ENCODE measurements at places on chromosomes 2 and 18.

- DNase-seq: no peak
Measured at GRCh38 chr2:39017334-39017733, 103.5 kb downstream of the SOS1 start.

- peak; percentile 3 for DNase-seq
Measured at GRCh38 chr18:27075828-27076227, 109.3 kb downstream of the CHST9 start.

DNA sequence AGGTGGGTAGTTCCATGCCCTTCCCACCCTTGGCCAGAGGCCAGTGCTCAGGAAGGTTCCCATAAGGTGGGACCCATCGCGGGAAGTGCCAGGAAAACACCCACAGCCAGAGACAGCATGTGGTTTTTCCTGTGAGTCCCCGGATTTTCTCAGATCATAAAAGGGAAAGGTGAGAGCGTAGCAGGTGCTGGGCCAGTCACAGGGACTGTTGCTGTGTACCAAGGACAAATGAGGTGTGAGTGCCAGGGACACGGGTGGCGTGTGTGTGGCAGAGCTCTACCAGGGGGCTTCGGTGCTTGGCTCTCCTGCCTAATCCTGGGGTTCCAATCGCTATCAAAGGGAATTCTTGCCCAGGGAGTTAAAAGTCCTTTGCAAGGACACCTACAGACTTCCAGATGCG, 159.6 kb upstream of the SMAD2 start:
- DNase-seq: no peak

DNA sequence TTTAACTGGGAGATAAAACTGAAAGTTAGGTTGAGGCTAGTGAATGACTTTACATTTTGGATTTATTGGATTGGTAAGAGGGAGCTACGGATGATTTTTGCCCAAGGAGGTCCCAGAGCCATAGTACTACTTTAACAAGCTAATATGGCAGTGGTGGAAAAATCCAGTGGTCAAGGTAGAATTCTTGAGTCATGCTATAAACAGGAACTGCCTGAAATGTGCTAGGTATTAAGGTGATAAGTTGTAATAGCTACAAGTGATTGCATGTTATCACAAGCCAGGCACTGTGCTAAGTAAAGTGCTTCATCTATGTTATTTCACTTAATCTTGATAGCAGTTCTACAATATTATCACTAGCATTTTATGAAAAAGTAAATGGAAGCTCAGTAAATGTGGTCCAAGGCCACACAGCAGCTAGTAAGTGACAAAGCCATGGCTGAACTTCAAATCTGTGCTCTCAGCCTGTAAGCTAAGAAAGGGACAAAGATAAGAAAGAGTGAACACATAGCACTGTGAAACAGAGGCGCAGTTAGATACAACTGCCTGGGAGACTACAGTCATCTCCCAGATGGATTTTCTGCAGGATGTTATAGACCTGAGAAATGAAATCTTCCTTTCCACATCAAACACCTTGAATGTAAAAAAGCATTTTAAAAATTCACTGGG, 469.6 kb downstream of the TGIF1 start:
- DNase-seq: no peak

GRCh38 chr2:171822525-171823322, 71.3 kb downstream of the SLC25A12 start:
- DNase-seq: no peak

DNA sequence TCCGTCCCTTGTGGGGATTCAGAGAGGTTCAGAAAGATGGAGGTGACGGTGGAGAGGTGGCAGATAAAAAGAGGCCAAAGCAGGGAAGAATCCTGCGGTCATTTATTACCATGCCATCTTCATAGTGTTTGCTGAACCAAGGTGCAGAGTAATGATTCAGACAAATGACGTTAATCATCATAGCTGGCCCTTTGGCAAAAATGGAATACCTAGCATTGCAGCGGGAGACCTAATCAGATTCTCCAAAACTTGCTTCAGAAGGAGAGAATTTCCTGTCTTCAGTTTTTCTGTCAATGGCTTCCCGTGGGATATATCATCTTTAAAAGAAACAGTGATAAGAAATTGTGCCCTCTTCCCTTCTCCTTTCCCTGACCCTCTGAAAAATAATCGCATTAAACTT, 175.4 kb downstream of the PTGR3 start:
- no peak for DNase-seq

DNA sequence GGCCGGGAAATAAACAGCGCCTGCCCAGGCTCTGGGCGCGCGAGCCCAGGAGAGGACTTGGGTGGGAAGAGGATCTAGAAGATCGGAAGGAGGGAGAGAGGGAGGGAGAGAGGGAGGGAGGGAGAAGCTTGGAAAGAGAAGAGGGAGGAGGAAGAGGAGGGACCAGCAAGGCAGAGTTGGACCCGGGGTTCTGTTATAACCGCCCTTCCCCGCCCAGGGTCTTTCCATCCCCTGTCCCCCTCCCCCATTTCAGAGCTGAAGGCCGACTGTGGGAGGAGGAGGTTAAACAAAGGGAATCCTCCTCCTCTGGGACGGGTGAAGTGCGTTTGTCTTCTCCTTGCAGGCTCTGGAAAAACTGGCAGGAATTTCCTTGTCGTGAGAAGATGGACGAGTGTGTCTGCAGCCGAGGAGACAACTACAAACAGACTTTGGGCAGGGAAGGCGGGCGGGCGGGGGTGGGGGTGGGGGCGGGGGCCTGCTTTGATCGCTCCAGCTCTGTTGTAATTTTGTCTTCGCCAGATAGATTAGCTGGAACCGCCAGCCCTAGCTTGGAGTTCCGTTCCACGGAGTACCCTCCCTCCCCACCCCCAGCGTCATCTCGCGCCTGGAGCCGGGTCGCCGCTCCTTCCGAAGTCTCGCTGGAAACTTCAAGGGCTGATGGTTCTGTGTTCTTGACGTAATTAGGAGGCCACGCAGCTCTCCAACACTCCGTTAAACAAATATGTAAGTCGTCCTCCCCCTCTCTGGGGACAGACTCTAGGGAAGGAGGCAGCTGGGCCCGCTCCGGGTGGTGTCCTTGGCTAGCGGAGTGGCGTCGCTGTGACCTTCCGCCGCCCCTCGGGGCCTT, 6.4 kb upstream of the SP9 start:
- no peak for DNase-seq

- no peak for DNase-seq
Measured at GRCh38 chr2:110854355-110855081, 122.1 kb downstream of the ACOXL start.

- DNase-seq: no peak
Measured at GRCh38 chr2:108589781-108590180, 55.5 kb downstream of the LIMS1 start.

DNA sequence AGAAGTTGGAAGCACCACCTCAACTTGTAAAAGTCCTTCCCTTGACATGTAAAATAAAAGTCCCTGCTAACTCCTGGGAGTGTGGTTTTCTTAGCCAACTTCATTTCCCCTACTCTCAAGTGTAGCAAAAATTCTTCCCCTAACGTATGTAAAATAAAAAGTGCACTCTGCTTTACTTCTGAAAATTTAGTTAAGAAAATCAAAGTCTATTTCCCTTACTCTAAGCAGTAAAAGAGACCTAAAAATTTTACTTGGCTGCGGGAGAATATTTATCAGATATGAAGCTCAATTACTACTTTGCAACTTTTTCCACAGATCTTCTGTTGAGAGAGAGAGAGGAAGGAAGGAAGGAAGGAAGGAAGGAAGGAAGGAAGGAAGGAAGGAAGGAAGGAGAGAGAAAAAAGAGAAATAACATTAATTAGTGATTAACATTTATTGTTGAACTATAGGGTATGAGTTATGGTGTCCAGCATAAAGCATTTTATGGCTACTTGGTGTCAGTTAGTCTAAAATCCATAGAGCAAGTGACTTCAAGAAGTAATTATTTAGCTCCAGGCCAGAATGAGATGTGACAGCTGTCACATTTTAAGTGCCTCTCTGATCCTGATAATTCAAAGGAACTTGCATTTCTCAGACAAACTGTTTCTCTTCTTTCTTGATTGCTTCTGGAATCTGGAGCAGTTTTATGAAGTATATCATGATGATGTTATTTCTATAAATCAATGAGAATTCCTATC, 210.3 kb downstream of the TMX3 start:
- DNase-seq: no peak

DNA sequence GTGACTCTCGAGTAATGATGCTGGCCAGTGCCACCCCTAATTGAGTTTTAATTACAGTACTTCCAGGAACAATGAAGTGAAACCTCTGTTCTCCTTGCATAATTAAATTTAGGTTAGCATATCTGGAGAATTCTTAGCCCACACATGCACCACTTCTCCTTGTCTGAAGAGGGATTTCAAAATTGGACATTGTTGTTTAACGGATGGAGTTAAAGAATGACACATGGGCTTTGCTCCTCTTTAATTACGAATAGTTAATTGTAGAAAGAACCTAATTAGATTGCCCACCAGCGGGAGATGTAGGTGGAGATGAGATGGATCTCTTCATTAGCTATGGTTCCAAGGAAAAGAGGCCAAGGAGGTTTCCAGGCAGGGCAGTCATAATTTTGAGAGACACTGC, 33.1 kb upstream of the EN1 start:
- no peak for DNase-seq

DNA sequence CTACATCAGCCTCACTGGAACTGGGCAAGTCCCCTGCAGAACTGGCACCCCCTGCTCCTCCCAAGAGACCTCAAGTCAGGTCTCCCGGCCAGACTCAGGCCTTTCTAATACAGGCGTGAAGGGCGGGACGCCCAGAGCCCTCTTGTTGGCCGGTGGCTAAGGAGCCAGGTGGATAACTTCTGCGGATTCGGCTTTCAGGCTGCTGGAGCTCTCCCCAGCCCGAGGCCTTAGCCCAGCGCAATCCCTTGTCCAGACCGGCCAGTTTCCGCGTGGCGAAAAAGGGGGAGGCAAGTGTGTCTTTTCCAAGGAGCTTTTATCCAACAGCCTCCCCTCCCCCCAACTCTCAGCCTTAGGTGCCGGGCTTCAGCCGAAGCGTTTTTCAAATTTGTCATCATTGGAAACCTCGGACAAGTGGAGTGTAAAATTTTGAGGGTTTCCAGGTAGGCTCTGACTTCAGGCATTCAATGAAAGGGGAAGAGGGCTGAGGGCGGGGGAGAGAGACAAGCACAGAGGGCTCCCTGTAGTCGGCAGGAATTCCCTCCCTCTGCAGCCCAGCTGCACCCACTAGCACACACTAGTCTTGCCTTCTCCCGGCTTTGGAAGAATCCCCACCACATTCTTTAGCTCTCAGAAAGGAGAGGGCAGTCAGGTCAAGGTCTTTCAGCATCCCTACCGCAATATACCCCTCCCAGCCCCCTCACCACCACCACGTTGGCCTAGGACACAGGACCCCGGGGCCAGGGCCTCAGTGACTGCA, 9.5 kb upstream of the SATB2 start:
- DNase-seq: no peak

- no peak for DNase-seq
Measured at GRCh38 chr2:106705877-106706276, 180.1 kb downstream of the ST6GAL2 start.

- no peak for DNase-seq
Measured at GRCh38 chr2:102809291-102810189, 47.7 kb downstream of the TMEM182 start.

- no peak for DNase-seq
Measured at GRCh38 chr2:41735476-41735875, 312.3 kb upstream of the PKDCC start.

GRCh38 chr2:224158831-224159230, 119.7 kb upstream of the SERPINE2 start:
- DNase-seq: no peak

- DNase-seq: no peak
Measured at GRCh38 chr2:102366406-102367112, 11.0 kb downstream of the IL18R1 start.

- DNase-seq: no peak
Measured at GRCh38 chr2:237222601-237223041, 136.9 kb downstream of the COPS8 start.

GRCh38 chr2:118185210-118186109, 97.2 kb downstream of the INSIG2 start:
- no peak for DNase-seq

GRCh38 chr2:163664610-163665009, 71.2 kb downstream of the FIGN start:
- DNase-seq: no peak

DNA sequence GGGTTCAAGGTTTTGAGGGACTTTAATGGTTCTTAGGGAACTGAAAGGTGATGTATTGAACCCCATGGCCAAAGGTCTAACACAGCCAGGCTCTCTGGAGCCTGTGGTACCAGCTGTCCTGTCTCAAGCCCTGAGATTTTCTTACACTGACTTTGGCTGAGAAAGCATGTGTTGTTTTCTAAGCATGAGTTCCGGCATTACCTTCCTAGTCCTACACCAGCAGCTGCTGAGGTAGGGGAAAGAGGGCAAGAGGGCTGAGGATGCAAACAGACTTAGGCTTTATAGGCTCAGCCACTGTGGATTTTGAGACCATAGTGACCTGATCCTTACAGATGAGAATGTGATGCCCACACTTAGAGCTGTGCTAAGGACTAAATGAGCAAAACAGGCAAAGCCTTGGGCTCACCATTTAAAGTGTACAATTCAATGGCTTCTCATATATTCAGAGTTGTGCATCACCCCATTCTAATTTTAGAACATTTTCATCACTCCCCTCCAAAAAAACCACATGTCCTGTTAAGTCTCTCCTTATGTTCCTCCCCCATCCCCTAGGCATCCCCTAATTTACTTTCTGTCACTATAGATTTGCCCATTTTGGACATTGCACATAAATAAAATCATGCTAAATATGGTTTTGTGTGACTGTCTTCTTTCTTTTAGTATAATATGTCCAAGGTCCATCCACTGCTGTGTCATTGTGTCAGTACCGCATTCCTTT, 99.7 kb upstream of the OTOS start:
- DNase-seq: no peak

- no peak for DNase-seq
Measured at GRCh38 chr2:200593905-200594304, 8.1 kb downstream of the AOX1 start.

DNA sequence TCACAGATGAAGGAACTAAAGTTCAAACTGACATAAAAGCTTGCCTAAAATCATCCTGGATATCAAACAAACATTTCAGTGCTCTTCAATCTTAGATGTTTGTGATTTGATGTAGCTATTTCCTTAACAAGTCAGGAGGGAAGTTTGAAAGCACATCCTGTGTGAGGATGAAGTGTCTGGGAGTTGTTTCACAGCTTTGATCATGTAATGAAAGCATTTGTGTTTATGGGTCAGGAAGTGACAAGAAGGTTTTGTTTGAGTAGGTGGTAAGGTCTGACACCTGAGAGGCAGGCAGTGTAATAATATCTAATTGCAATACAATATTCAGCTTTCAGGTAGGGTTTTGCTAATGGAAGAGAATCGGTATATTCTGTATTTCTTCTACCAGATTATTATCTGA, 26.0 kb upstream of the CSRNP3 start:
- no peak for DNase-seq

DNA sequence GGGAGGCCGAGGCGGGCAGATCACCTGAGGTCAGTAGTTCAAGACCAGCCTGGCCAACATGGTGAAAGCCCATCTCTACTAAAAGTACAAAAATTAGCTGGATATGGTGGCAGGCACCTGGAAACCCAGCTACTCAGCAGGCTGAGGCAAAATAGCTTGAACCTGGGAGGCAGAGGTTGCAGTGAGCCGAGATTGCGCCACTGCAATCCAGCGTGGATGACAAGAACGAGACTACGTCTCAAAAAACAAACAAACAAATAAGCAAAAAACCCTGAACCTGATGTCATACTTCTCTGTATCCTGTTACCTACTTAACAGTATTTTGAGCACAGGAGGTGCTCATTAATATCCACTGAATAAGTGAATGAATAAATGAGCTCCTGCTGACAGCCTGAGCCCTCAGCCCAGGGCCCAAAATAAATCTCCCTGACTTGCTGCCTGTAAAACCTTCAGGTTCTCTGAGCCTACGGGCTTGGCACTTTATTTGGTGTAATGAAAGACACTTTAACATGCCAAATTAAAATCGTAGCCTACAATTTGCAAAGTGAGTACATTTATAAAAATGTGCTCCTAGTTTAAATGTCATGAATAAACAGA, 215.1 kb downstream of the ZNF385B start:
- DNase-seq: no peak
